ENCODE measurements at places on chromosomes 4 and X.

DNA sequence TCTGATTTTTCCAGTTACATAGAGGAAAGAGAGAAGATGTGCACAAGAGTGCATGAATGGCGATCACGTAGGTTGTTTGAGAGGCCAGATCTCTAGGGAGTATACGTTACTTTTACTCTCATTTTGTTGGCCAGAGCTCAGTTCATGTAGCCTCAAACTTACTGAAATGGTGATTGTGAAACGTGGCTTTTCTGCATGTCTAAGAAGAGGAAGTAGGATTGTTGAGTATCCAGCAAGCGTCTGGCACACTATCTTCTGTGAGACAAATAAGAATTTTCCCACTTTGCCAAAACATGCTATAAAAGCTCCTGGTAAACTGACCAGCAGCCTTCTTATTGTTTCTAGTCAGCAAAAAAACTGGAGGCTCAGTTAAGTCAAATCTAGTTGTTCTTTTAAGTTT is 264.5 kb upstream of the EMCN start:
- DNase-seq: no peak

- DNase-seq: no peak
Measured at GRCh38 chrX:39640866-39641265, 456.9 kb downstream of the BCOR start.

DNA sequence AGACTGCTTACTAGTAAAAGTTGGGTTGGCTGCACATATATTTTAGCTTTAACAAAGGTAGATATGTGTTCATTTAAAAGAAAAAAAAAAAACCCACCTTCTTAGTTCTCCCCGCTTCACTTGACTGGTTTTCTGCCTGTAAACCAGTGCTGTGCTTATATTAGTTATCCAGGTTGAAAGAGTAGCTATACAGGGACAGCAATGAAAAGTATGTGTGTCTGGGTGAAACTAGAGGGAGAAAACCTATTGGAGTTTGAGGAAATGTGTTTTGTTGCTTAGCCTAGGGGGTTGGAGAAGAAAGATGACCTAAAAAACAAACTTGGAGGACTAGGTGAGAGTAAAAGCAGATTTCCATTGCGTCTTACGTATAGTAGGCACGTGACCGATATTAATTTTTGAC is 4.5 kb downstream of the JADE1 start:
- DNase-seq: no peak

- DNase-seq: no peak
Measured at GRCh38 chr4:94961420-94961819, 203.7 kb downstream of the BMPR1B start.

DNA sequence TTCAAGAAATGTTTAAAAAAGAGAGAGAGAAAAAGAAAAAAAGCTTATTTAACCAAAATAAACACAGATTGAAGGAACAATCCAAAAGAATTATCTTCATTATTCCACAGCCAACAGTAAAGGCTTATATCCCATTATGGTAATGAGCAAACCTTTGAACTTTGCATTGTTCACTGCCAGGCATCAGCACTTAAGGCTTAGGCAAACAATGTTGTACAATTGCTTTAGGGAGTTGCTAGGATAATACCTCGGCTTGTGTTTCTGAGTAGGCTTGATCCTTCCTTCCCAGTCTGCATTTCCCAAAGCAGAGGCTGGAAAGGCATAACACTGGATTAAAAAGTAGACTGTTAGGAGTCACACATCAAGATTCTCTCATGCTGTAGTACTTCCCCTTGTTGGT is 352.7 kb upstream of the IGFBP7 start:
- DNase-seq: no peak

- DNase-seq: no peak
Measured at GRCh38 chr4:151671541-151672059, 89.2 kb downstream of the GATB start.

GRCh38 chr4:151567056-151567455 is 158.1 kb downstream of the FHIP1A start:
- no peak for DNase-seq

DNA sequence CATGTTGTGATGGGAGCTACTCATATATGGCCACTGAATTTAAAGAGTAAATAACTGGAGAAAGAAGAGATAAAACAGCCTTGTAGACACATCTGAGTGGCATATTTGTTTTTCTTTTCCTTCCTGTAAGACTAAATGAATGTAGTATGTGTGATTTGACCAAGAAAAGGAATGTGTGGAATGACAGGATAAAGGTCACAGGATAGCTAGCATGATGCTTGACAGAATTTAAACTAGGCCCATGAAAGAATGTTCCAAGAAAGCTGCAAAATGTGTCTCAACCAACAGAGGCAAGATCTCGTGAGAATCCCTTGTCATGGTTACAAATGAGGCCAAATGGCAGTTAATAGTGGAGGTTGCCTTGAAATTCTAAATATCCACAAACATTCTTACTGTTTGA is 137.0 kb downstream of the KCNIP4 start:
- DNase-seq: no peak

GRCh38 chr4:8217246-8217511 is 18.1 kb downstream of the SH3TC1 start:
- no peak for DNase-seq

DNA sequence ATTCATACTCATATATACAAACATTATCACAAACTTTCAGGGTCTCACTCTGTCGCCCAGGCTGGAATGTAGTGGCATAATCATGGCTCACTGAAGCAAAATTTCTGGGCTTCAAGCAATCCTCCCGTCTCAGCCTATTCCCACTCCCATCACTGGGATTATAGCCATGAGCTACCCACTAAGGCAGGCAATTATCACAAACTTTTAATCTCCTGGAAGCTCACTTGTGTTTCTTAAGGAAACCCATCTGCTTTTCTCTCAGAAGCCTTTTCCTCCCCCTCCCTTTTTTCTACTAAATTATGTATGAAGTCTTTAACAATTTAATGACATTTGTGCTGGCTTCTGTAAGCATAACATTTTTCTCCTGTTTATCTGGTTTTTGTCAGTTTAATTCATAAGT is 170.5 kb downstream of the AREG start:
- no peak for DNase-seq

GRCh38 chr4:384311-385010 is 46.8 kb downstream of the ZNF141 start:
- no peak for DNase-seq

- DNase-seq: no peak
Measured at GRCh38 chrX:74521961-74522751, 92.3 kb downstream of the RLIM start.

DNA sequence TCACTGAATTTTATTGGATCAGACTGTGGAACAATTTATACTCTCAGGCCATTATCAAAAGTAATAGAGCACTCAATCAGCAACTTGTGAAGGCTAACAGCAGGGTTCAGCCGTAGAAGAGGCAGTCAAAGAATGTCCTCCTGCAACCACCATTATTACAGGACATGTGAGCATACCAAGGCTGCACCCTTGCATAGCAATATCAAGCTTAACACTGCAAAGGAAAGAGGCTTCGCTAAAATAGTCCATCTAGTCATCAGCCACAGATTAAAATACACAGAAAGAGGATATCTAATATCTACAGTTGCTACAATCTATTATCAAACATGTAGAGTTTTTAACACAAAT is 42.9 kb upstream of the TMPRSS11B start:
- no peak for DNase-seq

DNA sequence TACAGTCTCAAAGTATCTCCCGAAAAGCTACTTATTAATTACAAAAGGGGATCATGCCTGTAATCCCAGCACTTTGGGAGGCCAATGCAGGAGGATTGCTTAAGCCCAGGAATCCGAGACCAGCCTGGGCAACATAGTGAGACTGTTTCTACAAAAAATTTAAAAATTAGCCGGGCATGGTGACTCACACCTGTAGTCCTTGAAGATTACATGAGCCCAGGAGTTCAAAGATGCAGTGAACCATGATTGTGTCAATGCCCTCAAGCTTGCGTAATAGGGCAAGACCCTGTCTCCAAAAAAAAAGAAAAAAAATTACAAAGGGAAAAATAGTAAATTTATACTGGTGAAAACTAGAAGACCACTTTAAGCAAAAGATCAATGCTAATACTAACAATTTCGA is 3.3 kb upstream of the PORCN start:
- no peak for DNase-seq

- no peak for DNase-seq
Measured at GRCh38 chr4:89162496-89162895, 51.2 kb downstream of the TIGD2 start.

- DNase-seq: no peak
Measured at GRCh38 chr4:183175631-183176232, 76.7 kb downstream of the WWC2 start.

GRCh38 chr4:38577462-38577861 is 86.5 kb upstream of the KLF3 start:
- no peak for DNase-seq

DNA sequence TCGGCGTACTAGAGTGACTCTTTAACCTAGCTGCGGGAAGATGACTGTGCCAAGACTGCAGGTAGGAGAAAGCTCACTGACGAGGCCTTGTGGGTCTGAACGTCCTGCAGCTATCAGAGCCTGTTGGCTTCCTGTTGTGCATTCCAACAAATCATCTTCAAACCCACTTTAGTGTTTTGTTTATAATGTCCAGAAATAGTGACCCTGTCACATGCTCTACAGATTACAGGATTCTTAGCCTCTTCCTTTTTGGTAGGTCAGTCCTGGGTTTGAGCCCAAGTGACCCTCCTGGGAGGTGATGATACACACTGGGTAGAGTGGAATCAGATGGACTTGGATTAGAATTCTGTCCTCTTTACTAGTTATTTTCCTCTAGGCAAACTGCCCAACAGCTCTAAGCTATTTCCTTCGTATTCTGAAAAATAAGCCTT is 33.2 kb downstream of the HTT start:
- no peak for DNase-seq

DNA sequence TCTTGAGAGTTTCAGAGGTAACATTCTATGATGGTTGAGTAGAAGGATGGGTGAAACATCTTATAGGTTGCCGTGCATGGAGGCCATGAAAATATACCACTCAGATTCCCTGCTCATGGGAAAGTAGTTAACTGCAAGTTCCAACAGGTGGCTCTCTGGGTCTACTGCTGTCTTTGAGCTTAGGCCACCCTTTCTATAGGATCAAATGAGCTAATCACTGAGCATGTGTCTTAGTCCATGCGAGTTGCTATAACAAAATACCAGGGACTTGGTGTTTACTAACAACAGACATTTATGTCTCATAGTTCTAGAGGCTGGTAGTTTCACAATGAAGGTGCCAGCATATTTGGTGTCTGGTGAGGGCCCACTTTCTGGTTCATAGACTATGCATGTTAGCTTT is 144.8 kb upstream of the UNC5C start:
- DNase-seq: no peak

DNA sequence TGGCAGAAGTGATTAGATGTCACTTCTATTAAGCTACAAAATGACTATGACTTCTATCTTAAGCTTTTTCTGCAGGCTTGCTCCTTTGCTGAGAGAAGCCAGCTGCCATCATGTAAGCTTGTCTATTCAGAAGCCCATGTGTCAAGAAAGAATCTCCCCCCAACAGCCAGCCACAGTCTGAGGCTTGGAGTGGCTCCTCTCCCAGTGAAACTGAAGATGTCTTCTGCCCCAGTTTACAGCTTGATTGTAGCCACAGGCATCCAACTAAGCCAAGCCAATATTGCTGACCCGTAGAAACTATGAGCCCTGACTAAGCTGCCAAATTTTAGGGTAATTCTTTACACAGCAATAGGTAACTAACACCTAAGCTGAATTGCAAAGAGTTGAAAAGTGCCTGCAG is 26.7 kb upstream of the SLC10A7 start:
- no peak for DNase-seq

DNA sequence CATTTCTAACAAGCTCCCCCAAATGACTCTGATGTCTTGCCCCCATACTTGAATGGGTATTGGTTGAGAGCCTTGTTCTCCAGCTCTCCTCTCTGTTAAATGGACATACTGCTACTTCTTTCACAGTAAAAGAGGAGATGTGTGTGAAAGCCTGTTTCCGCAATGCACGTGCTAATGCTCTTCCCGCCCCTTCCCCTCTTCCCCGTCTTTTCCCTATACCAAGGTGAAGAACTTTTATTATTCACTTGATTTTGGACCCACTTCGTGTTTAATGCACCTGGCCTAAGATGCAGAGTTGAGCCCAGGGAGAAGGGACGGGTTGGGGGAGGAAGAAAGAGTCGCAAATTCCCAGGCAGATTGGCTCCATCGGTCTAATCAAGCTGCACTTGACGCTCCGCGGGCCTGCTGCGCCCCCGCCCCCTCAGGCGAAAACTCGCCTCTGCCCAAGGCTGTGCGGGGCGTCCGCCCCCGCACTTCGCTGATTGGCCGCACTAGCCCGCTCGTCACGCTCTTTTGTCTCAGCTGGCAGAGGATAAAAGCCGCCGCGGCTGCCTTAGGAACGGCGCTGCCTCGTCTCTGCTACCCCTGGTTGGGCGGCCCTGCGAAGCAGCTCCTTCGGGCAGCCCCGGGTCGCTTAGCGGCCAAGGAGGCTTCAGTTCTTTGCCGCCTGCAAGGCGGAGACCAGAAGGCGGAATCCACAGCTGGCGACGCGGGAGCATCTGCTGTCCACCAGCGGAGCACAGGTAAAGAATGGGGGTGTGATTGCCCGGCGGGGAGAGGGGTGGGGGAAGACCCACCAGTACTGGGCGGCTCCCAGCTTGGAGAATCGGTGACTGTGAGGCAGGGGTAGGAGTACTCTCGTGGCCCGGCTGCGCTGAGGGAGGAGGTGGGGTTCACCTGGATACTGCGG is at the start of gene ZCCHC12:
Gene ZCCHC12, plus strand, starts transcription at position 562 of the 910 bp plus-strand sequence. CDS start 1,421 bp downstream, outside the sequence.
- DNase-seq: peak; percentile 9

DNA sequence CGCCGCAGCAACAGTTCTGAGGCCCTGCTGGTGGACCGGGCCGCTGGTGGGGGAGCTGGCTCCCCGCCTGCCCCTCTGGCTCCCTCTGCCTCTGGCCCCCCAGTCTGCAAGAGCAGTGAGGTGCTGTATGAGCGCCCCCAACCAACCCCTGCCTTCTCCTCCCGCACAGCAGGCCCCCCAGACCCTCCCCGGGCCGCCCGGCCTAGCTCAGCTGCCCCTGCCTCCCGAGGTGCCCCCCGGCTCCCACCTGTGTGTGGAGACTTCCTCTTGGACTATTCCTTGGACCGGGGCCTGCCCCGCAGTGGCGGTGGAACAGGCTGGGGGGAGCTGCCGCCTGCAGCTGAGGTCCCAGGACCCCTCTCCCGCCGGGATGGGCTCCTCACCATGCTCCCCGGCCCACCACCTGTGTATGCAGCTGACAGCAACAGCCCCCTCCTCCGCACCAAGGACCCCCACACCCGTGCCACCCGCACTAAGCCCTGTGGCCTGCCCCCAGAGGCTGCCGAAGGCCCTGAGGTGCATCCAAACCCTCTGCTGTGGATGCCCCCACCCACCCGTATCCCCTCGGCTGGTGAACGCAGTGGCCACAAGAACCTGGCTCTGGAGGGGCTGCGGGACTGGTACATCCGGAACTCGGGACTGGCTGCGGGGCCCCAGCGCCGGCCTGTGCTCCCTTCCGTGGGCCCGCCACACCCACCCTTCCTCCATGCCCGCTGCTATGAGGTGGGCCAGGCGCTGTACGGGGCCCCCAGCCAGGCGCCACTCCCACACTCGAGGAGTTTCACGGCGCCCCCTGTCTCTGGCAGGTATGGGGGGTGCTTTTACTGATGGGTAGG is 6.3 kb downstream of the PRAF2 start:
- DNase-seq: no peak

- DNase-seq: no peak
Measured at GRCh38 chr4:119139311-119139710, 3.7 kb downstream of the MYOZ2 start.
